ENCODE measurements at places on chromosomes 11 and 22. TPM values are rescaled to one million over a fixed set of nuclear protein-coding genes. Genes with fewer than 3 reads are reported as not detected.

- no peak for DNase-seq
Measured at GRCh38 chr11:71470946-71471345, 17.9 kb downstream of the NADSYN1 start.

DNA sequence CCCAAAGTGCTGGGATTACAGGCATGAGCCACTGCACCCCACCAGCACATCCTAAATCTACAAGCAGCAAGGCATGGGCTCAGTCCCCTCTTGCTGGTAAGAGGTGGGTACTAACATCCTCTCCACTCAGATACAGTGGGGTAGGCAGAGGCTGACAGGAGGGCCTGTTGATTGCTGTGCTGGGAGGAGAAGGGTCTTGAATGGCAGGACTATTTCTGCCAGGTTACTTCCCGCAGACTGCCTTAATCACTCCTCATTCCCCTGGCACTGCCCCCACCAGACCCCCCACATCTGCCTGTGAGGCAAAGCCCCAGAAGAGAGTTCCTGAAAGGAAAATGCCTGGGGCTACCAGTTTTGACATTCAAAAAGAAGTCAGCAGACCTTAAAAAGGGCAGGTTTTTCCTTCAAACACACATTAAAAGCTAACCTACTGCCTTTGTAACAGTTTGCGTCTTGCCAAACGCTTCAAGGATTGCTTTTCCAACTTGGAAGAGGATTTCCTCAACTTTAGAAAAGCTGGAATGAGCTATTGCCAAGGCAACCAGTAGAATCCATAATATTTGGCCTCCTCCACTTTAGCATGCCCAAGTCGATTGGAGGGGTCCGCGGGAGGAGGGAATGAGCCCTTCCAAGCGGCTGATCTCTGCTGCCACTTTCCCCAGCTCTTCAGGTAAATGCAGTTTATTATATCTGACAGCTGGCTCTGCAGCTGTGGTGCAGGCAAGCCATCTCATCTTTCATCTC is 62.0 kb downstream of the FDX1 start:
- DNase-seq: no peak

DNA sequence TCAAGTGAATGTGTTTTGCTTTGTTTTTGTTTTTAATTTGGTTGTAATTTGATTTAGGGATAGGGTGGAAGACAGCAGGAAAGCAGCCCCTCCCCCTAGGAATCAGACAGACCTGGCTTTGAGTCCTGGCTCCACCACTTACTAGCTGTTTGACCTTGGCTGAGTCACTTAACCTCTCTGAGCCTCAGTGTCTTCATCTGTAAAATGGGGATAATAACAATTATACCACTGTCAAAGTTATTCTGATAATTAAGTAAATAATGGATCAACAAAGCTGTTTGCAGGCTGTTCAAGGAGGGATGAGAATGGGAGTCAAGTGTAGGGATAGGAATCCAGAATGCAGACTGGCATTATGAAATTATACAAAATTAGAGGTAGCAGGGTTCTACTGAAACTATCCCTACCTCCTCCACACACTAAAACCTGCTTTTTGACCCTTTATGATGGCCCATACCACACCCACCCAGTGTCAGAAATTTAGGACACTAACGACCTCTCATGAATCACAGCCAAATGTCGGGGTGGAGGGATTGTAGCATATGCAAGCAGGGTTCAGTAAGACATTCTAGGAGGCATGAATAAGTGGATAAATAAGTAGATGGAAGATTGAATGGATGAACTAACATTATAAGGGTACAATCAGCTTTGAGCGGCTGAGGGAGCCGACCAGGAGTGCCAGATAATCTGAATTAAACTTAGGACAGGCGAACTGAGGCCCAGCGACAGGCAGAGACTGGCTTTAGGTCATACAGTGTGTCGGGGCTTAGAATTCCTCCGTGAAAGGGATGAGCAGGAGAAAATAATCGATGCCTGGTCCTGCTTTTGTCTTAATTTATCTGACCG is 974 bp downstream of the ANAPC15 start:
- DNase-seq: no peak

GRCh38 chr22:47678636-47679287 is 916.3 kb downstream of the TBC1D22A start:
- no peak for DNase-seq

GRCh38 chr11:8621147-8621546 is 27.1 kb upstream of the STK33 start:
- DNase-seq: no peak

GRCh38 chr22:25039754-25040153 is 87.2 kb downstream of the KIAA1671 start:
- DNase-seq: no peak

DNA sequence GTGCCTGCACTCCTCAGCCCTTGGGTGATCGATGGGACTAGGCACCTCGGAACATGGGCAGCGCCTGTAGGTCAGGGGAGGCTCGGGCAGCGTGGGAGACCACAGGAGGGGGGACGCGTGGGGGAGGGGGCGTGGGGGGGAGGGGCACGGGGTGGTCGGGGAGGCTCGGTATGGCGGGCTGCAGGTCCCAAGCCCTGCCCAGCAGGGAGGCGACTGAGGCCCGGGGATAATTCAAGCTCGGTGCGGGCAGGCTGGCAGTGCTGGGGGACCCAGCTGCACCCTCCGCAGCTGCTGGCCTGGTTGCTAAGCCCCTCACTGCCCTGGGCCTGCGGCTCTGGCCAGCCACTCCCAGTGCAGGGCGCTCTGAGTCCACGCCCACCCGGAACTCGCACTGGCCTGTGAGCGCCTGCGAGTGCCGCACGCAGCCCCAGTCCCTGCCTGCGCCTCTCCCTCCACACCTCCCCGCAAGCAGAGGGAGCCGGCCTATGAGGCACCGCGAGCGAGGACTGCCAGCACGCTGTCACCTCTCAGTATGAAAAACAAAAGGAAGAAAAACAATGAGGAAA is 1698.3 kb upstream of the RAG2 start:
- DNase-seq: no peak

- DNase-seq: no peak
Measured at GRCh38 chr11:126212089-126212660, 593 bp downstream of the FAM118B start.

- no peak for DNase-seq
Measured at GRCh38 chr11:130580372-130580771, 131.9 kb downstream of the ADAMTS15 start.

Gene GLYAT
- not detected for polyA plus RNA-seq
